Upper lobe of left lung (tissue), 6 donors: ENCODE measurements at places on chromosomes 2 and 18.
A peak's percentile ranks its signal among the peaks of the same experiment; 100 is the strongest.

DNA sequence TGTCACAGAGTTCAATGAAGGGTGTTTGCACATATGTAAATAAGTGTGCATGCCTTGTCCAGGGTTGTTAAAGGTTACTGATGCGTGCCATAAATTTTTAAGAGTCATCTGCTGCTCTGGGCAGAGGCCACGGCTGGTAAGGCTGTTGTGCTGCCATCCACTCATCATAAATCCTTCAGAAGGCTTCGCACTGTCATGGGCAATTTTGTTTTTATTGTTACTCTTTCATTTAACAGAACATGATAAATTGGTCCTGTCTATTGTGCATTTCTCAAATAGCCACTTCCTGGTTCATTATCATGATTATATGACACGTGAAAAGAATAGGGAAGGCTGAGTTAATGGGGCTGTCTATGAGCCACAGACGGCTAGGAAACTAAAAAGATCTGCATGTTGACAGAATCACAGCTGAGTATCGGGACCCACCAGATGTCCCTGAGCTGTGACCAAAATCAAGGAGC lies 634.3 kb upstream of the SOX11 start:
- H3K4me3 ChIP-seq: no peak overlapping the region
- no peaks in the 10 kb centered on the region for H3K4me1 ChIP-seq
- no peaks in the 10 kb centered on the region for H3K27me3 ChIP-seq
- no peak for DNase-seq
- no peak overlapping the region for H3K27ac ChIP-seq

- no peaks in the 10 kb centered on the region for H3K27me3 ChIP-seq
- H3K36me3 ChIP-seq: no peaks in the 10 kb centered on the region
- peak; percentile 55 for DNase-seq
These were observed 115.0 kb downstream of the CELF4 start for GRCh38 chr18:37450434-37451132.

GRCh38 chr2:50820176-50820575 lies 211.8 kb downstream of the NRXN1 start:
- no peak overlapping the region for H3K4me3 ChIP-seq
- no peak for DNase-seq
- no peak overlapping the region for H3K27ac ChIP-seq
- no peaks in the 10 kb centered on the region for H3K27me3 ChIP-seq
- no peaks in the 10 kb centered on the region for H3K36me3 ChIP-seq
- no peaks in the 10 kb centered on the region for H3K4me1 ChIP-seq

GRCh38 chr2:74027496-74027895 lies 42.8 kb downstream of the TET3 start:
- no peak overlapping the region for H3K4me3 ChIP-seq
- H3K27me3 ChIP-seq: no peaks in the 10 kb centered on the region
- peaks cover 17% of the 10 kb centered on the region for H3K4me1 ChIP-seq
- no peaks in the 10 kb centered on the region for H3K36me3 ChIP-seq

- DNase-seq: no peak
- H3K27ac ChIP-seq: peak overlapping the region; percentile 41
- no peaks in the 10 kb centered on the region for H3K36me3 ChIP-seq
- peaks cover 51% of the 10 kb centered on the region for H3K4me1 ChIP-seq
These were observed 94.4 kb downstream of the SPTBN1 start for GRCh38 chr2:54550547-54550946.

GRCh38 chr2:27714851-27715291 lies 51.2 kb downstream of the SLC4A1AP start:
- H3K27ac ChIP-seq: peak overlapping the region; percentile 85
- H3K4me1 ChIP-seq: peaks cover 12% of the 10 kb centered on the region
- H3K4me3 ChIP-seq: peak overlapping the region; percentile 52
- H3K27me3 ChIP-seq: no peaks in the 10 kb centered on the region
- no peak for DNase-seq
- no peaks in the 10 kb centered on the region for H3K36me3 ChIP-seq

DNA sequence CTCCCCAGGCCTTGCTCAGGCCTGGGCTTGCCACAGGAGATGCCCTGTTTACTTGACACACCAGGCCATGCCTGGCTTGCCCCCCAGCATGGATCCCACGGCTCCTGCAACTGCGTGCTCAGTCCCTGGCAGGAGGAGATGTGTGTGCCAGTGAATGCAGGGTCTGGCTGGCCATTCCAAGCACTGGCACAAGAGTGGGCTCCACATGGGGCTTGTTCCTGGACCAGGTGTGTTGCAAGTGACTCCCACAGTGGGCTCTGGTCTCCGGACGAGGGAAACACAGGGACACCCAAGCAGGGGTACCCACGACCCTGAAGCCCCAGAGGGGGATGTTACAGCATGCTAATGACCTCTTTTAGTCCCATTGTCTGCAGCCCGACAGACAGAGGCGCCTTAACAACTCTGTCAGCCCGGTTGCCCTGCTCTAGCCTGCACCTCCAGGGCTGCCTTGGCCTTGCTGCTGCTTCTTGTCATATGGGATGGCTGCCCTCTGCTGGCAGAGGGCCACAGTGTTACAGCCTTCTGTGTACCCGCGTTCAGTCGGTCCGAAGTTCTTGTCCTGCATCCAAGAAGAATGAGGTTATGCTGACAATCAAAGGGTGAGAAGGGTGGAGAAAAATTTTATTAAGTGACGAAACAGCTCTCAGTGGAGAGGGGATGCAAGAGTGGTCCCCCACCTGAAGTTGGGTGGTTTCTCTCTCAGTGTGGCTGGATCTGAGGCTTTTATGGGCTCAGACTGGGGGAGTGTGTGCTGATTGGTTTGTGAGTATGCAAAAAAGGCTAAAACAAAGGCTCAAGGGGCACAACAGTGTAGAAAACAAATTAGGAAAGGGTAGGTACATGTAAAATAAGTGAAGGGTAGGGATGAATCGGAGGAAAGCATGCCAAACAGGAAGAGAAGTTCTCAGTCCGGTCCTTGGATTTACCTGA lies 180.4 kb downstream of the MBD5 start:
- H3K4me3 ChIP-seq: no peak overlapping the region
- H3K27ac ChIP-seq: no peak overlapping the region
- no peaks in the 10 kb centered on the region for H3K4me1 ChIP-seq
- no peaks in the 10 kb centered on the region for H3K27me3 ChIP-seq

GRCh38 chr2:200254773-200255172 lies 51.7 kb upstream of the SPATS2L start:
- peaks cover 17% of the 10 kb centered on the region for H3K4me1 ChIP-seq
- H3K27ac ChIP-seq: no peak overlapping the region
- H3K36me3 ChIP-seq: no peaks in the 10 kb centered on the region
- H3K27me3 ChIP-seq: no peaks in the 10 kb centered on the region
- H3K4me3 ChIP-seq: no peak overlapping the region
- DNase-seq: no peak

GRCh38 chr18:45958730-45959129 lies 8.4 kb downstream of the EPG5 start:
- peaks cover 19% of the 10 kb centered on the region for H3K36me3 ChIP-seq
- no peak for DNase-seq
- no peaks in the 10 kb centered on the region for H3K27me3 ChIP-seq
- H3K27ac ChIP-seq: no peak overlapping the region
- H3K4me1 ChIP-seq: peaks cover 25% of the 10 kb centered on the region
- H3K4me3 ChIP-seq: no peak overlapping the region

GRCh38 chr2:4832642-4833041 lies 859.5 kb upstream of the SOX11 start:
- H3K4me3 ChIP-seq: no peak overlapping the region

GRCh38 chr2:28093308-28093707 lies 202.8 kb downstream of the BABAM2 start:
- no peaks in the 10 kb centered on the region for H3K4me1 ChIP-seq
- no peak overlapping the region for H3K27ac ChIP-seq
- H3K27me3 ChIP-seq: no peaks in the 10 kb centered on the region
- no peak for DNase-seq
- no peaks in the 10 kb centered on the region for H3K36me3 ChIP-seq

DNA sequence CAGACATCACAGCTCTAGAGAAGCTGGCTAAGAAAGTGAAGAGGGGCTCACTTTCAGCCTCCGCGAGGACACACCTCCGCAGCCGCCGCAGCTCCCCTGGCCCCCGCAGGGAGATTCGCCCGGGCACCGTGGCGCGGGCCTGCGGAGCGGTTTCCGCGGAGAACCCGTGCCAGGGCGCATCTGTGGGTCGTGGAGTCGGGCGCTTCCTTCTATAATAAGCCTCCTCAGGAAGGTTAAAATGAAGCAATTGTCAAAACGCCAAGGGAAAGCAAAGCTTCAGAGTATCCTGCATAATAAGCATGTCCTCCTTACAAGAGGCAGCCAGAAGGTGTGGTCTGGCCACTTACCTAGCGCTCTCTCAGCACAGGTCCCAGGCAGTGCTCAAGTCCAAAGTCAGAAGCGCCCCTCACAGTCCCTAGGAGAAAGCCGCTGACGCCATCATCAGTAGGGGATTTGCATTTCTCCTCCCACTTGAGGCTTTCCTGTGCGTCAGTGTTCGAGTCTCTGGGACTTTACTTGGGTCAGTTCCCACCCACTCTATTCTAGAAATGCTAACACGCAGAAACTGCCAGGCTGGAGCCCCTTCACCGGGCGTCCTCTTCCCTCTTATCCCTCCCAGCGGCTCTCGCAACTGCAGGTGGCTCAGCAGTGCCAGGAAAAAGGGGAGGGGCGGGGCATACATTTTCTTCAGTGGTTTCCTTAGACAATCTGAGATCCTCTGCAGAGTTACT lies at the start of gene STAT4:
Gene STAT4, minus strand, starts transcription at position 395 of the 731 bp plus-strand sequence. CDS start 2,791 bp downstream, outside the sequence.
- peak within 1 kb of the TSS; percentile 40 for H3K27ac ChIP-seq
- no peaks in the 10 kb centered on the region for H3K27me3 ChIP-seq
- DNase-seq: peak; percentile 89
- no peaks in the 10 kb centered on the region for H3K36me3 ChIP-seq
- peak within 1 kb of the TSS; percentile 25 for H3K4me3 ChIP-seq

- H3K4me1 ChIP-seq: peaks cover 11% of the 10 kb centered on the region
- H3K4me3 ChIP-seq: no peak overlapping the region
- H3K36me3 ChIP-seq: no peaks in the 10 kb centered on the region
- no peaks in the 10 kb centered on the region for H3K27me3 ChIP-seq
- no peak for DNase-seq
- no peak overlapping the region for H3K27ac ChIP-seq
These were observed 93.3 kb downstream of the MAP4K4 start for GRCh38 chr2:101790857-101791256.

- no peak overlapping the region for H3K27ac ChIP-seq
- no peak for DNase-seq
- no peak overlapping the region for H3K4me3 ChIP-seq
- H3K36me3 ChIP-seq: no peaks in the 10 kb centered on the region
These were observed 22.7 kb downstream of the PDE1A start for GRCh38 chr2:182404092-182404491.

GRCh38 chr2:220855296-220855695 lies 716.8 kb downstream of the EPHA4 start:
- H3K27me3 ChIP-seq: no peaks in the 10 kb centered on the region
- no peaks in the 10 kb centered on the region for H3K4me1 ChIP-seq
- no peak overlapping the region for H3K4me3 ChIP-seq
- no peak for DNase-seq
- H3K36me3 ChIP-seq: no peaks in the 10 kb centered on the region
- H3K27ac ChIP-seq: no peak overlapping the region

DNA sequence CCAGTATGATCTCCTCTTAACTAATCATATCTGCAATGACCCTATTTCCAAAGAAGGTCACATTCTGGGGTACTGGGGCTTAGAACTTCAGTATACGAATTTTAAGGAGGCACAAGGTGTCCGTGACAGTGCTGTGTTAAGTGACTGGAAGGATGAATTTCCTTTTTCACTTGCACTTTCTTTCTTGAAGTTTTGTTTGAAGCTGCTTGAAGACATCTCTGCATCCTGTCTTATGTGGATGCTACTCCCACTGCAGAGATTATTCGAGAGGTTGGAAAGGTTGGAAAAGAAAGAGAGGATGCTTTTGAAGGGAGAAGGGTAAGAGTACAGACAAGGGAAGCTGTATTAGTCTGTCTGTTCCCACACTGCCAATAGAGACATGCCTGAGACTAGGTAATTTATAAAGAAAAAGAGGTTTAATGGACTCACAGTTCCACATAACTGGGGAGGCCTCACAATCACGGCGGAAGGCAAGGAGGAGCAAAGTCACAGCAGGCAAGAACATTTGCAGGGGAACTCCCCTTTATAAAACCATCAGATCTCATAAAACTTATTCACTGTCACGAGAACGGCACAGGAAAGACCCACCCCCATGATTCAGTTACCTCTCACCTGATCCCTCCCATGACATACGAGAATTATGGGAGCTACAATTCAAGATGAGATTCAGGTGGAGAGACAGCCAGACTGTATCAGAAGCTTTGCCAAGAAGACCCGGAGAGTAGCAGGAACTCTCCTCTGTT lies 3.6 kb upstream of the RNF144A start:
- no peak overlapping the region for H3K4me3 ChIP-seq
- DNase-seq: no peak
- no peaks in the 10 kb centered on the region for H3K27me3 ChIP-seq
- peaks cover 3% of the 10 kb centered on the region for H3K4me1 ChIP-seq
- no peaks in the 10 kb centered on the region for H3K36me3 ChIP-seq

DNA sequence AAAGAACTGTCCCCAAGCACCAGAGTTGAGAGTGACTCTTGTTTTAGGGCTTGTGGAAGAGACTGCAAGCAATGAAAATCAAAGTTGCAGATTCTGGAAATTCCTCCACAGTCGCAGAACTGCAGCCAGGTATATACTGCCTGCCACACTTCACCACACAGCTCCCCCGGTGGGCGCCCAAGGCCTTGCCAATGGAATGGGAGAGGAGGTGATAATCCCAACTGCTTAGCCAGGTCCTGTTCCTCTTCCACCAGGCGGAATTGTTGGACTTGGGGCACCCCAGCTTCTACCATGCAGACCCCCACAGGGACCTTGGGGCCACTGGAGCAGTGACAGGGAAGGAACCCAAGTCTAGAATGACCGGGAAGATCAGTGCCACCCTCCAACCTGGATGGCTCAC lies 4.8 kb upstream of the PDIA6 start:
- no peak for DNase-seq
- no peaks in the 10 kb centered on the region for H3K36me3 ChIP-seq
- H3K4me1 ChIP-seq: peaks cover 7% of the 10 kb centered on the region
- no peaks in the 10 kb centered on the region for H3K27me3 ChIP-seq

- no peak overlapping the region for H3K4me3 ChIP-seq
- H3K27ac ChIP-seq: no peak overlapping the region
- H3K27me3 ChIP-seq: no peaks in the 10 kb centered on the region
- no peak for DNase-seq
- H3K4me1 ChIP-seq: no peaks in the 10 kb centered on the region
- no peaks in the 10 kb centered on the region for H3K36me3 ChIP-seq
These were observed 64.5 kb downstream of the LYPD6 start for GRCh38 chr2:149394864-149395263.

GRCh38 chr2:128169094-128169493 lies 78.1 kb downstream of the UGGT1 start:
- DNase-seq: no peak
- H3K27ac ChIP-seq: peak overlapping the region; percentile 73
- H3K4me1 ChIP-seq: no peaks in the 10 kb centered on the region
- no peaks in the 10 kb centered on the region for H3K36me3 ChIP-seq
- no peaks in the 10 kb centered on the region for H3K27me3 ChIP-seq

GRCh38 chr18:79954791-79955190 lies 3.3 kb upstream of the SLC66A2 start:
- H3K27me3 ChIP-seq: no peaks in the 10 kb centered on the region
- peak overlapping the region; percentile 69 for H3K27ac ChIP-seq
- no peaks in the 10 kb centered on the region for H3K36me3 ChIP-seq
- no peak overlapping the region for H3K4me3 ChIP-seq
- H3K4me1 ChIP-seq: peaks cover 10% of the 10 kb centered on the region
